NCI-H1417 (cell line): ENCODE measurements at places on chromosomes 11 and 22.

DNA sequence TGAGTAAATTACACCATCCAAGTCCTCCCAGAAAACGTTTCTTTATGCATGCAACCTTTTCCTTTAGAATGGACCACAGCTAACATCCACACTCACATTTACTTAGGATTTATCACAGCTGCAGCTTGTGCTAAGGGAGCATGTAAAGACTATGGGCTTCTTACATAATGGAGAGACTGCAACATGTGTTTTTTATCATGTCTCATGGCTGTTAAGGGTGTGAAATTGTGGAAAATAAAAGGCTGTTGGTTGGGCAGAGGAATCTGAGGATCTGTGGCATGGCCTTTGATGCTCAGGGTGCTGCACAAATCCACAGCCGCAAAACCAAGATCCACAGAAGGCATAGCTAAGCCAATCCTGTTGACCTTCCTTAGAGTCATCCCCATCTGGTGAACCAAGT, 112.0 kb upstream of the MTNR1B start:
- DNase-seq: no peak

DNA sequence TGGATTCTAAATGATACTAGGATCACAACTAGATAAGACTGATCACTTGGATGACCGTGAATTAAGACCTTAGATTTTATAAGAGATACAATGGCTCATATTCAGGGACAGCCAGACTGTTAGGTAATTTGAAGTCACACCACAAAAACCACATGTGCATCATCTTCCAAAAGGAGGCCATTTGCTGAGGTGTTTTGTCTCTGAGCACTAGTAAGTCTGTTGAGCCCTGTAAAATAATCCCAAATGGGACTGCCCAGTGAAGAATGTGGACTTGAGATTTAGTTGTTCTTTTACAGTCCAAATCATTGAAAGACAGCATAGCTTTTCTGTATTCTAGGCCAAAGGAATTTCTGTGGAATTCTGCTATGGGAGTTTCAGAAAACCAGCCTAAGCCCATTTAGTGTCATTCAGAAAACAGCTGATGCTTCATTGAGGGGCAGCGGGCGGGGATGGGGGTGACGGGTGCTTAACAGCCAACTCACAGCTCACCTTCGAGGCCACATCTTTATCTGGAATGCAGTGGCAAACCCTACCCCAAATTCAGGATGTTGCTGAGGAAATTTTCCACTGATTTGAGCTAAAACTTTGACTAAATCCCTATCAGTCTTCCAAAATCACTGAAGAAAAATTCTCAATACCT, 80.1 kb upstream of the BIRC3 start:
- DNase-seq: no peak

DNA sequence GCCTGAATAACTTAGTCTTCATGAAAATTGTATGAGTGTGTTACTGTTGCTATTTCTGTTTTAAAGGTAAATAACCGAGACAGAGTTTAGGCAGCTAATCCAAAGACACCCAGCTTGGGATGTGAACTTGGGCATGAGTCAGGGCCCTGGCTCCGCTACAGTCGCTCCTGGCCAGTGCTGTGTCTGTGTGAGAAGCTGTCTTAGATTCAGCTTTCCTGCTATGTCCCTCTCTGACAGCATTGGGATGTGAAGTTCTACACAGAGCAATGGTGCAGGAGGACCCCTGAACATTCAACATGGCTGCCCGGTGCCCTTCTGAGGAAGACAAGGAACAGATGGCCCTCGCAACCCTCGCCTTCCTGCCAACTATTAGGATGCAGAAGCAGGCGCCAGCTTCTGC, 49.4 kb downstream of the GALNT18 start:
- DNase-seq: no peak

DNA sequence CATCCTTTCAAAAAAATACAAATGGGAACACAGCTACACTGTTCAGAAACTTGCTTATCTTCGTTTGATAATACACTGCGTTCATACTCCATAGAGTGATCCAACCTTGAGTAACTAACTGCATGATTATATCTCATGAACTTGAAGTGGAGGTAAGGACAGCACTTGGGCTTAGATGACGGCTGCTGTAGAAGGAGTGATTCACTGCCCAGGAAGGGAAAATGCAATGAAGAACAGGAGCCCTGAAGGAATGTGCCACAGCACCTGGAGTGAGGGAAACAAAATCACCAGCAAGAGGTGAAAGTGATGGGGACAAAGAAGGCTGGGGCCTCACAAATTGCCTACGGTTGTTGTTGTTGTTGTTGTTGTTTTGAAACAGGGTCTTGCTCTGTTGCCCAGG, 44.1 kb upstream of the SC5D start:
- DNase-seq: no peak

- DNase-seq: no peak
These were observed 8.9 kb upstream of the GNB1L start for GRCh38 chr22:19863571-19863970.

GRCh38 chr11:95165638-95166037, 65.4 kb downstream of the SESN3 start:
- no peak for DNase-seq

DNA sequence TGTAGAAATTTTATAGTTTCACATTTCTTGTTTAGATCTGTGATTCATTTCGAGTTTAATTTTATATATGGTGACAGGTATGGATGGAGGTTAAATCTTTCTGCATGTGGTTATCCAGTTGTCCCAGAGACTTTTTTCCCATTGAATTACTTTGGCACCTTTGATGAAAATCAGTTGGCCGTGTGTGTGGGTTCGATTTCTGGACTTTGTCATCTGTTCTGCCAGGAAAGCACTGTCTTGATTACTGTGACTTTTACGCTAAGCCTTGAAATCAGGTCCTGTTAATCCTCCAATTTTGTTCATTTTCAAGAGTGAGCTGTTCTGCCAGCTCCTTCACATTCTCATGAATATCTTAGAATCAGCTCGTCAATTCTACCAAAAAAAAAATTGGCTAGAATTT, 107.4 kb downstream of the KCNQ1 start:
- DNase-seq: no peak

GRCh38 chr11:45926536-45927331, 4.3 kb downstream of the LARGE2 start:
- no peak for DNase-seq

DNA sequence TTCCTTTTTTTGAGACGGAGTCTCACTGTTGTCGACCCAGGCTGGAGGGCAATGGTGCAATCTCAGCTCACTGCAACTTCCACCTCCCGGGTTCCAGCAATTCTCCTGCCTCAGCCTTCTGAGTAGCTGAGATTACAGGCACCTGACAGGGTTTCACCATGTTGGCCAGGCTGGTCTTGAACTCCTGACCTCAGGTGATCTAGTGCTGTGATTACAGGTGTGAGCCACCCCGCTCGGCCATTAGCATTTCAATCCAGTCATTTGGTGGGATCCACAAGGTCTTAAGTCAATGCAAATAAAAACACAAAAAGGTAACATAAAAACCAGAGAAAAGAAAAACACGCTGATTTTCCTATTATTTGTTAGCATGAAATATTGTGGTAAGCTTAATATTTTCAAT, 1227.2 kb upstream of the TENM4 start:
- no peak for DNase-seq

DNA sequence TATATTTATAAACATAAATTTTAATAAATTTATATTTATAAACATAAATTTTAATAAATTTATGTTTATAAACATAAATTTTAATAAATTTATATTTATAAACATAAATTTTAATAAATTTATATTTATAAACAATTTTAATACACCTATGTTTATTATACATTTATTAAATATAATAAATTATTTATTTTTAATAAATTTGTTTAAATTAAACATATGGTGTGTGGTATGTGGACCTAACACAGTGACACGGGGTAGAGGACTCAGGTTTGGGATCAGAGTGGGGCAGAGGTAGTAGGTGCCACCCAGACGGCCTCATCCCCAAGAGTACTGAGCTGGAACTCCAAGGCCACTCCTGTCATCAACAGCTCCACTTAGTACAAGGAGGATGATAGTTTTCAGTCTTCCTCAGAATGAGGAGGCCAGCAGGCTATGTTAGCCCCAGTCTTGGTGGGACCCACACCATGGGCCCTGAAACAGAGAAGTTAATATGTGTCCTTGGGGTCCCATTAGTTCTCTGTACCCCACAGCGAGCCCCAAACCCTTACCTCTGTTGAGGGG, 46.7 kb upstream of the BID start:
- no peak for DNase-seq

GRCh38 chr11:128924104-128924503, 18.6 kb downstream of the TP53AIP1 start:
- no peak for DNase-seq

- DNase-seq: no peak
These were observed 28.5 kb upstream of the PGR start for GRCh38 chr11:101158119-101158518.

- no peak for DNase-seq
These were observed 8.8 kb downstream of the WNT7B start for GRCh38 chr22:45968003-45968650.

DNA sequence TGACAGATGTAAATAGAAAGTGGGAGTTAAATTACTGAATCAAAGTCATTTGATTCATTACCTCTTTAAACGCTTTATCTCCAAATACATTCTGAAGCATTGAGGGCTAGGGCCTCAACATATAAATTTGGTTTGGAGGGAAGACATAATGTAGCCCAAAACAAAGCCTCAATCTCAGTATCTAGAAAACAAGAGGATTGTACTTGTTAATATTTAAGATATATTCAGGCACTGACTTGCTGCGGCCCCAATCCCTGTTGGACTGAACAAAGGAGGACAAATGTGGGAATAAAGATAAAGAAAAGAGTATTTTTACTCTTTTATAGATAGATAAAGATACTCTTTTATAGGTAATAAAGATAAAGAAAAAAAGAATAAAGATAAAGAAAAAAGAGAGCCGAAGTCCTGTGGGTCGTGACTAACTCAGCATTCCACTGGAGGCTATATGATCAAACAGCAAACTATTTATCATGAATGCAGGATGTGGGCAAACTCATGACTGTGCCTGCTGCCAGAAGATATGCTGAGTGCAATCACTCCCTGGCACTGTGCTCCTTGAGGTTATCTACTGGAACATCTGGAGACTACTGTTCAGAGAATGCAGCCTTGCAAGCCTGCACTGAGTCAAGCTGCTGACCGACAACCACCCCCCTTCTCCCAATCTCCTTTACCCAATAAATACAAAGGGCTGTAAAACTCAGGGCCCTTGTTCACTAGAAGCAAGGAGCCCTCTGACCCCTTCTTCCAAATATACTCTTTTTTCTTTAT, 6.9 kb downstream of the OR10V1 start:
- no peak for DNase-seq

- DNase-seq: no peak
These were observed 1.9 kb upstream of the OR6Q1 start for GRCh38 chr11:58028687-58029411.

GRCh38 chr22:45922256-45922655, 54.7 kb downstream of the WNT7B start:
- DNase-seq: no peak

GRCh38 chr11:100232006-100232405, 455.1 kb upstream of the ARHGAP42 start:
- no peak for DNase-seq

GRCh38 chr22:48037618-48038017, 1275.2 kb downstream of the TBC1D22A start:
- no peak for DNase-seq

- DNase-seq: peak; percentile 95
These were observed at the start of gene CHRM4 for GRCh38 chr11:46391578-46392420. CHRM4 (minus strand) TSS chr11:46391776; CDS start chr11:46386557, 5,219 bp downstream.

DNA sequence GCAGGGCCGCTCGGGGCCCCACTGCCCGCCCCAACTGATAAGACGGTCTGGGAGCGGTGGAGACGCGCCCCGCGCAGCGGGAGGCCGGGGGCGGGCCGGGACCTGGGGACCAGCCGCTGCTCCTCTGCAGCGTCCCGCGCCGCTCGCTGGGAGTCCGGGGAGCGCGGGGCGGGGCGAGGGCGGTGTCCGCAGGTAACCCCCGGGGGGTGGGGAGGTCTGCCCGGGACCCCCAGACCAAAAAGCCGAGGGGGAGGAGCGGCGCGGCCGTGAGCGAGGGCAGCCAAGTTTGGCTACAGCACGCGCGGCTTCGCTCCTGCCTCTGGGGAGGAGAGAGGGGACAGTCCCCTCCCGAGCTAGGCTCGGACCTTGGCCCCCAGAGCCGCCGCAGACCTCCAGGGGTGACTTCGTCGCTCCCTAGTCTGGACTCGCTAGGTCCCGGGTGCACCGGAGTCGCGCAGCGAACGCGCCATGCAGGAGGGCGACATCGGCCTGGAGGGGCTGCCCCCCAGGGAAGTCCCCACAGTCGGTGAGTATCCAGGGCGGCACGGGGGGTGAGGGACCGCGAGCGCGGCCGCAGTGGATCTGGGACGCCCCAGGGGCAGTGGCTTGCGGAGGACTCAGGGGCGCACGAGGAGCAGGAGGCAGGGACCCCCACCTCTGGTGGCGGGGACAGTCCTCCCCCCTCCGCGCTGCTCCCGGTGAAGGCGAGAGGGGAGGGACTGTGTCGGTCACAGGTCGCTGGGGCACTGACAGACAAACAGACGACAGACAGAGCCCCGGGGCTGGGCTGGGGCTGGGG, 92.3 kb upstream of the ANO1 start:
- DNase-seq: no peak

DNA sequence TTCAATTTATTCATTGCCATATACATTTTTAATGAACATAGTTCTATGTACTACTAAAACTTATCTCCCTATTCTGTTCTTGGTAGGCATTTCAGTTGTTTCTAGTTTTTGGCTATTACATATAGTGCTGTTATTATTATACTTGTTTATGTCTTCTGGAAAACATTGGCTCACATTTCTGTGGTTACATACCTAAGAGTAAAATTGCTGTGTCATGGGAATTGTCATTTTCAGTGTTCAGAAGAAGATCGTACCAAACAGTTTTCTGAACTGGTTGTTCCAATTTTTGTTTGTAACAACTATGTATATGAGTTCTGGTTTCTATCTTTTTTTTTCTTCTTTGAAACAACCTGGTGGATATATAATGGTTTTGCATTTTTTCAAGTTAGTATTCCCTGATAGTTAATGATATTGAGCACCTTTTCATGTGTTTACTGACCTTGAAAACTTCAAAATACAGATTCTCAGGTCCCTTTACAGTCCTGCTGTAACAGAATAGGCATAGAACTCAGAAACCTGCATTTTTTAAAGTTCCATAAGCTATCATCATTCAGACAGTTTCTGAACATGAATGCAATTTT, 230.7 kb downstream of the JRKL start:
- no peak for DNase-seq

DNA sequence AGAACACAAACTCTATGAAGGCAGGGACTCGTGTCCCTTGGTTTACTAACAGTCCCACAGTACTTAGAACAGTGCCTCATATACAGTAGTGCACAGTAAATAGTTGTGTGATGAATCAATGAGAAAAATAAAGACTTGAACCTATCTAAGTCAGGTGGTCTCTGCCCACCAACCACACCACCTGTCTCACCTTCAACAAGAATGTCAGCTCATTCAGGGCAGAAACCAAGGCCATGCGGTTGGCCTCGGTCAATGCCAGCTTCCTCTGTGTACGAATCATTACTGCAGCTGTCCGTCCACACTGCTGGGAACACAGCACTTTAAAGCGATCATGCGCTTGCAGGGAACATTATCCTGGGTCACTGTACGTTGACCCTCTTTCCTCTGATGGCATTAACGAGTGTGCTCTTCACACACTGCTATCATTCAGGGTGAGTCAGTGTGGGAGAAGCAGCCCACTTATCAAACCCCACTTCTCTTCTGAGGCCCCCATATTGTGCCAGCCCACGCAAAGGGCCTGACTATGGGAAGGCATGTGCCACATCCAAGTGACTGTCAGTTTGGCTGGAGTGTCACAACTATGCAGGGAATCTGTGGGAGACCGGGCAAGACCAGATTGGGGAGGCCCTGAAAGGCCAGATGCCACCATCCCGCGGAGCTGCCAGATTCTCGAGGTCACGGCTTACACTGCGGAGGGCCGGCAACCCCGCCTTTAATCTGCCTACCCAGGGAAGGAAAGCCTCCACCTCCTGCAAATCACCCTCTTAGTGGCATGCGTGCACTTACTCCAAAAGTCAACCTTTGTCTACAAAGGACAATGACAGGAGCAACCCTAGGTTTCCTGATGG, 36.1 kb downstream of the LARGE1 start:
- no peak for DNase-seq
